Fibroblast of skin of left biceps (primary cell): ENCODE measurements at places on chromosomes 16 and 17.

DNA sequence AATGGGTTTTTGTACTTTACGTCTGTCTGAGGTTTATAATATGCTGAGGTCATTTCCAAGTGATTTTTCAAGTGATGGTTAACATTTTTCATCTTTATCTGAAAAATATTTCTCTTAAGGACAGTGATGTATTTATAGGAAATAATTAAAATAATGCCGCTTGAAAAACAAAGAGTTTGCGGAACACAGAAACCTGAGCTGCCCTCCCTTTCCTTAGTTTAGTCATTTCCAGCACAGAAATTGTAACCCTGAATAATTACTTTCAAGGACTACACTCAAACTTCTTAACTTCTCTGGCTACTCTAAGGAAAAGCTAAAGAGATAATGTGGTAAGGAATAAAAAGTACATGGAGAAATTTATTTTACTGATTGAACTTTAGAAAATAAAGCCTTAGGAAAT, 54.6 kb downstream of the MRTFB start:
- no peak for DNase-seq

DNA sequence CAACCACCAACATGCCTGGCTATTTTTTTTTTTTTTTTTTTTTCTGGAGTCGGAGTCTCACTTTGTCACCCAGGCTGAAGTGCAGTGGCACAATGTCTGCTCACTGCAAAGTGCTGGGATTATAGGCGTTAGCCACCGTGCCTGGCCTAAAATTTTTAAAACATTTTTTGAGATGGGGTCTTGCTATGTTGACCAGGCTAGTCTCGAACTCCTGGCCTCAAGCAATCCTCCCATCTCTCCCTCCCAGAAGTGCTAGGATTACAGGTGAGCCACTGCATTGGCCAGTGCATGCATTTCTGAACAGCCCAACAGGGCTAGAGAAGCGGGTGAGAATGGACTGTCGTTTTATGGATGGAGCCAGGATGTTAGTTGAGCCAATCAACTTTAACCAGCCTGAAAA, 72.4 kb downstream of the ERCC4 start:
- no peak for DNase-seq

- no peak for DNase-seq
Observed at GRCh38 chr17:29585080-29585751, 4.2 kb downstream of the GIT1 start.

DNA sequence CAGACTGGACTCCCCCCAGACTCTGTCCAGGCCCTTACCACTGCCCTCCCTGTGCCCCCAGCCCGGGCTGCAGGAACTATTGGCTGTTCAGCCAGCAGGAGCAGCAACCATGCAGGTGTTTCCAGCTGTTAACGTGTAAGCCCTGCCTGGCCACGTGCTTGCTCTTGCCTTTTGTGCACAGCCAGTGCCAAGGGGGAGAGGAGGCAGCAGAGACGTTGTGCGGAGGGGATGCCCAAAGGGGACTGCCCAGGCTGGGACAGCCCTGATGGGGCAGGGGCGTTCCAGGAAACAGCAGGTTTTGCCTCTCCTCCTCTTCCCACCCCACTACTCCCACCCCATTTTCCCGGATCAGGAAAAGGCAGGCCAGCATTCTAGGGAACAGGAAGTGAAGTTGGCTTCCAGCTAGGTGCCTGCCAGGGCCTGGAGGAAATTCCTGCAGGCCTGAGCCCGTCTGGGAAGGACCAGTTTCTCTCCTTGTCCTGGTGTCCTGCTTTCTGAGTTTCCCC, 16.7 kb upstream of the LASP1NB start:
- no peak for DNase-seq

DNA sequence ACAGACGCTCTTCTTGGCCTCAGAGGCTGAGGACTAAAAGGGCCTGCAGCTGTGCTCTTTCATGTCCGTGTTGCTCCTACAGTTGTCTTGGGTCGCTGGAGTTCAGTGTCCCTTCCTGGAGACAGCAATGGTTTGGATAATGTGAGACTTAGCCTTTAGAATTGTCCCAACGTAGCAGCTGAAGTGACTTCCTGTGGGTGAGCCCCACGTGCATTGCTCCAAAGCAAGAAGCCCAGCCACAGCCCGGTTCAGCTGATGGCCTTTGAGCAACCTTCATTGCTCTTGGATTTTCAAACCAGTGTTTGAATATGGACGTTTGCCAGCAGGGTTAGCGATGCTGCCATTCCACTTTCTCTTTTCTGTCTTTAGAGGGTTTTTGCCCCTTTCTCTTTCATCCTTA, 19.7 kb downstream of the TMEM11 start:
- DNase-seq, result no peak

DNA sequence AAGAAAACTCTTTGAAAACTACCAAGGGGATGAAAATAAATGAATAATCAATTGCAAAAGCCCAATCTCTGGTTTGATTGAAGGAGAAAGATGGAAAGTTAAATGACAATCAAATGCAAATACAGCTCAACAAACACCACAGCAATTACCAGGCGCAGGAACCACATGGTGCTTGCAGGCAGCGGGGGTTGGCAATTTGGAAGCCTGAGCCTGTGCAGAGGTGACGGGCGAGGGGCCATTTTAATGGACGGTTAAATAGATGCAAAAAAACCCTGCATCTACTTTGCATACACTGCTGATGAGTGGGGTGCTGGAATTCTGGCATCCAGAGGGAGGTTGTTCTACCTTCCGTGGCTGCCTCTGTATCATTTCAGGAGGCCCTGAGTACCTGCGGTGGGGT, 4.8 kb upstream of the SEZ6 start:
- no peak for DNase-seq

DNA sequence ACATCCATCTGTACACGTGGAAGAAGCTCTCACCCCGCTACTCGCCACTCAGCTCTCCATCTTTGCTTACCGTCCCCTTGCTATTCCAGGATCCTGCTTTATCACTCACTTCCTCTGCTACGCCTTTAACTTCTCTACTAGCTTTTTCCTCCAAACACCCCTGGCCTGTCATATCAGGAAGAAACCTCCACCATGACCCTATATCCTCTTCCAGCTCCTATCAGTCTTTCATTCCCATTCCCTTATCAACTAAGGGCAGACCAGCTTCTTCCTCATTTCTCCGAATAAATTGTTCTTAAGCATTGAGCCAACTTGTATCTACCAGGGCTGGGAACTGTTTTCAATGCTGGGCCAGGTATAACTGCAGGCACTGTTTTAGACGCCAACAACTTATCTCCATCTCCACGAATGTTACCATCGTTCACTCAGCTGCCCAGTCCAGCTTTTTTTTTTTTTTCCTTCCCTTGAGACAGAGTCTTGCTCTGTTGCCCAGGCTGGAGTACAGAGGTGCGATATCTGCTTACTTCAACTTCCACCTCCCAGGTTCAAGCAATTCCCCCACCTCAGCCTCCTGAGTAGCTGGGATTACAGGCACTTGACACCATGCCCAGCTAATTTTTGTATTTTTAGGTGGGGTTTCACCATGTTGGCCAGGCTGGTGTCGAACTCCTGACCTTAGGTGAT, 4.3 kb downstream of the IQCK start:
- no peak for DNase-seq

DNA sequence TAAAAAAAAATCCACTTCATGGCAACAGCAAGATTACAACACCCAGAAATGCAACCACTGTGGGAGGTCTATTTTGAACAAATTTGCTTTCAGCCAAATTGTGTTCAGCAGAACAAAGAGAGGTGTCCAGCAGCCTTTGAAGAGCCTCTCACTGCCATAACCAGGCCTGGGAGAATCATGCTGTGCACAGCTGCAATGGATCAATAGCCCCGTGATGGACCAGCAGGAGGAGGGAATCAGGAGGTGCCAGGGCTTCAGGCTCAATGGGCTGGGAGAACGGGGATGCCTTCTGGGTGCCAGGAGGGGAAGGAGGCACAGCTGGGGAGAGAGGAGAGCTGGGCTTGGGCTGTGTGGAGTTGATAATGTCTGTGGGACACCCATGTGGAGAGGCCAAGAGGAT, 366.2 kb upstream of the EEF2KMT start:
- DNase-seq, result no peak

- no peak for DNase-seq
Observed at GRCh38 chr17:81365148-81365600, 30.1 kb upstream of the BAHCC1 start.

GRCh38 chr17:11916091-11916490, 81.2 kb downstream of the ZNF18 start:
- no peak for DNase-seq

- DNase-seq, result no peak
Observed at GRCh38 chr17:62030264-62030663, 34.8 kb downstream of the MED13 start.

DNA sequence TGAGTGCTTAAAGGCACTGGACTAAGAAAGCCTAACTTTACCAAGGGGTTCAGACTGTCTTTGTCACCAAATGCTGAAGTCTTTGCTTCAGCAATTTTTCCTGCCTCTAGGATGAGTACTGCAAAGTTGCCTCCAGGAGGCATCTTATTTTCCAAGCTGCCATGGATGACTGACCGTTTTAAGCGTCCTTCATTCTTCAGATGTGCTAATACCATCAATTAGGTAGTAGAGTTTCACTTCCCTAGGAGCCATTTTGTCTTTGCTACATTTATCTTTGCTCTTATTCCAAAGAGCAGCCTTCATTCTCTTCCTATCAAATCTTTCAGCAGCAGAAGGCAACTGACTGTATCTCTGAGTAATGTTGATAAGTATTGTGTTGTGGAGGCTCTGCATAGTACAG, 440.1 kb downstream of the CDH13 start:
- DNase-seq, result no peak

GRCh38 chr17:32487473-32488176, 832 bp downstream of the CDK5R1 start:
- DNase-seq, result no peak

DNA sequence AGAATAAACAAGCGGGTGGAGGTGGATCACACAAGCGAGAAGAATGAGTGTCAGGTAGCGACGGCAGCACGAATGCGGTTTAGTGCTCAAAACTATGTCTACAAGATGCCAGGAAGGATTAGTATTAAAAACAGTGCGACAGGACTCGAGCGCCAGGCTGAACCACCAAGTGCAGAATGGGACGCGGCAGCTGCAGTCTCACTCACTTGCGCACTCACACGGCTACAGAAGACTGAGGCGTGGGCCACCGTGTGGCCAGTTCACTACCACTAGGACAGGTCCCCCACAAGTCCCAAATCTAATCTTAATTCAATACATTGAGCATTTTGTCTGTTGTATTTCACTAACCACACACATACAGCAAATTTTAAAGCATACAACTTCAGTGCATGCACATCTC, 35.7 kb upstream of the TRAP1 start:
- no peak for DNase-seq

GRCh38 chr17:2312736-2313135, 9.0 kb downstream of the SRR start:
- no peak for DNase-seq

DNA sequence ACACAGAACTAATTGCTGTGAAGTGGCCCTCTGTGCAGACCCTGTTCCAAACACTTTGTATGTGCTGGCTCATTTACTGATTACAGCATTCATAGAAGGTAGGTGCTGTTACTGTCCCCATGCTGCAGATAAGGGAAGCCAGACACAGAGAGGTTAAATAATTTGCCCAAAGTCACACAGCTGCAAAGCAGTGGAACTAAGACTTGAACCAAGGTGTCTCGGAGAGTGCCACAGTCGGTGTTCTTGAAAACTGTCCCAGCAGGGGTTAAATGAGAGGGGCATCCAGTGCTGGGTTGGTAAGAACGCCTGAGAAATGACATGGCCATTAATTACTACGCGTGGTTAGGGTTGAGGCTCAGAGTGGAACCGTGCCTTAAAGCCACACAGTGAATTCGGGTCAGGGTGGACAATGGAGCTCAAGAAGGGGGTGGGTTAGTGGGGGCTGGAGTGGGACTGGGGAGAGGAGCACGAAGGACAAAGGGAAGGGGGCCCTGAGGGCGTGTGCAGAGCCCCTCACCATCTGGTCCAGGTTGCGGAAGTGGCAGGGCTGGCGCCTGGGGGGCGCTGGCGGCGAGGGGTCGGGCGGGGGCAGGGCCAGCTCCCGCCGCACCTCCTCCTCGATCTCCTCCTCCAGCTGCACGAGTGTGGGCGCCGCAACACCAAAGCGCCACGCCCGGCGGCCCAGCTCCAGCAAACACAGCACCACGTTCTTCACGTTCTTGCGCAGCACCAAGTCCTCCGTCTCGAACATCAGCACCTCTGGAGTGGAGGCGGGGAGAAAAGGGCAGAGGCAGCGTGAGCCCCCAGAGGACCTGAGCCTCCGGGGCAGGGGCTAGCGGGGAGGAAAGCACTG, 3.3 kb downstream of the GAS2L2 start:
- no peak for DNase-seq

DNA sequence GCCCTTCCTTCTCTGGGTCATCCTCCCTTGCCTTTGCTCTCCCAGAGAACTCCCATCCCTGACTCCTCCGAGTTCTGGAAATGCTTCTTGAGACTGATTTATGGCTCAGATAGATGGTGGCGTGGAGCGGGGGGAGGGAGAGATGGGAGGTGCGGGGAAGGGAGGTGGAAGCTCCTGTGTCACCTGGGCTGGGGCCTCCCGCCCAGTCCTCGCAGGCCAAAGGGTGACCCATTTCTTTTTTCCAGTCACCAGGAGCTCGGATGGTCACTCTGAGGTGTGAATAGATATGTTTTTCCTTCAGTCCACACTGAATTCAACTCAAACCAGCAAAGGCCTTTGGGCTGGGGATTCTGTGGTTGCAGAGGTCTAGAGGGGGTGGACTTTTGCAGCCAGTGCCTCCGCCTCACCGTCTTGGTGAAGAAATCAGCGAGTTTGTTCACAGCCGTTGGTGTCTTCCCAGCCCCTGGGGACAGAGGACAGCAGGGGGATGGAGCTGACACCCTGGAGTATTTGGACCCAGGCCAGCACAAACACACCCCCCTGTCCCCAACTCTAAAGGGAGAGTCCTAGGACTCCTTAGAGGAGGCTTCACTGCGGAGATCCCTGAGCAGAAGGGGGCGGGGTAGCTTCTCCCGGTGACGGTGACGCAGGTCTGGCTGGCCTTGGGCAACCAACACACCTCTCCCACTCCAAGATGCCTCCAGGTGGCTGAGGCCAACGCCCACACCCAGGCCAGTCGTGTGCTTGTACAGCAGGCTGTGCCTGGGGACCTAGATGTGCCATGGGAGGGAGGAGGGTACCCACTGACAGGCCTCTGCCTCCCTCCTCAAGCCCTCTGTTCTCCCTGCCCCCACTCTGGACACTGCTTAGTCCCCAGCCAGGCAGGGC, 80.6 kb downstream of the AMFR start:
- no peak for DNase-seq

GRCh38 chr17:55760643-55761355, 9.9 kb downstream of the PCTP start:
- no peak for DNase-seq

DNA sequence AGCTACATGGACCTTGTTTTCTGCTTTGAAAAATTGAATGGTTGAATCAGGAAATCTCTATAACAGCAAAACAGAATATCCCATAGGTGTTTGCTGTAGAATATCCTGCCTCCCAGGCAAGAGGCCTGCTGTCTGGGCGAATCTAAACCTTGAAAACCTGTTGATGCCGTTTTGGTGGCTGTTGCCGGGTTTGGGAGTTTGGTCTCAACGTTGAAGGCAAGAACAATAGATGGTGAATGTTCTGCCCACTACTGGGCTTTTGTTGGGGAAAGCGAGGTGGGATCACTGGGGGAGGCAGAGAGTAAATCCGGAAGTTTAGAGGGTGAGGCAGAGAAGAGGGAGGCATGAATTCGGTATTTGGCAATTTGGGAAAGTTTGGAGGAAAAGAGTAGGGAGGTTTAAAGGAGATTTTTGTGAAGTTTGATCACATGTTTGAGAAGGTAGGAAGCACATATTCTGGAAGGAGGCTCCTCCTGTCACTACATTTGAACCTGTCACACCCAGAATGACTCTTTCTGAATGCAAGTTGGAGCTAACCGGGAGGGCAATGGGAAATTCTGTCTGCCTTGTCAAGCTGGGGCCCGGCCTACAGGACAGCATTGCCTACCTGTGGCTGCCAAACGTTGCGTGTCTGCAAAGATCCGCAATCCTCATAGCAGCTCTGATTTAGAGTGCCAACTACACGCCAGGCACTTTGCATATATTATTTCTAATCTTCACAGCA, 46.5 kb downstream of the GPRC5B start:
- DNase-seq, result no peak
